ENCODE measurements at places on chromosomes 3 and 15. TPM values are rescaled to one million over a fixed set of nuclear protein-coding genes. Genes with fewer than 3 reads are reported as not detected.
A peak's percentile ranks its signal among the peaks of the same experiment; 100 is the strongest.

The SH2D7 gene
- total RNA-seq = not detected

The TGM4 gene
- not detected for total RNA-seq

The MINAR1 gene
- 0.76 TPM for total RNA-seq

The PYGO1 gene
- 15.4 TPM for total RNA-seq

The IGSF10 gene
- 5.7 TPM for total RNA-seq

The RPL29 gene
- total RNA-seq = 657 TPM

The GNAT1 gene
- total RNA-seq = not detected

The LYZL4 gene
- total RNA-seq = not detected

The PLEKHO2 gene
- 50.1 TPM for total RNA-seq

The ACKR4 gene
- 5.8 TPM for total RNA-seq

The IL16 gene
- total RNA-seq = 21.8 TPM

- no peak for DNase-seq
These were observed 29.1 kb downstream of the SLC6A6 start for GRCh38 chr3:14431452-14431916.

GRCh38 chr15:67946701-67947100, 106.9 kb upstream of the RNU6-1 start:
- no peak for DNase-seq

DNA sequence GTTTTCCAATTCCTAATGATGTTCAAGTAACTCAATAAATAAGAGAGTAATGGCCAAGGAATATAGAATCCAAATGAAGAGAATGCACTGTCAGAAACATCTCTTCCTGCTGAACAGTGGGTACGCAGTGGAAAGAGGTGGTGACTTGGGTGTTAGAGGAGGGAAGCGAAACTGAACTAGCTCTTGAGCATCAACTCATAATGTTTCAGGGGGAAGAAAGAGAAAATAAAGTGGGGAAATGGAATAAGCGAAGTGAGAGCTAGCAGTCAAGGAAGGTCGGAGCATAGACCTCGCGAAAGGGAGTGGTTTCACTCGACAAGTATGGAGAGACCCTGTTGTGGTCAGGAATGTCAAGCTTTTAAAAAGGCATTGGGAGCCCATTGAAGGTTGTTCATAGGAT, 309.5 kb downstream of the GAP43 start:
- DNase-seq = no peak

DNA sequence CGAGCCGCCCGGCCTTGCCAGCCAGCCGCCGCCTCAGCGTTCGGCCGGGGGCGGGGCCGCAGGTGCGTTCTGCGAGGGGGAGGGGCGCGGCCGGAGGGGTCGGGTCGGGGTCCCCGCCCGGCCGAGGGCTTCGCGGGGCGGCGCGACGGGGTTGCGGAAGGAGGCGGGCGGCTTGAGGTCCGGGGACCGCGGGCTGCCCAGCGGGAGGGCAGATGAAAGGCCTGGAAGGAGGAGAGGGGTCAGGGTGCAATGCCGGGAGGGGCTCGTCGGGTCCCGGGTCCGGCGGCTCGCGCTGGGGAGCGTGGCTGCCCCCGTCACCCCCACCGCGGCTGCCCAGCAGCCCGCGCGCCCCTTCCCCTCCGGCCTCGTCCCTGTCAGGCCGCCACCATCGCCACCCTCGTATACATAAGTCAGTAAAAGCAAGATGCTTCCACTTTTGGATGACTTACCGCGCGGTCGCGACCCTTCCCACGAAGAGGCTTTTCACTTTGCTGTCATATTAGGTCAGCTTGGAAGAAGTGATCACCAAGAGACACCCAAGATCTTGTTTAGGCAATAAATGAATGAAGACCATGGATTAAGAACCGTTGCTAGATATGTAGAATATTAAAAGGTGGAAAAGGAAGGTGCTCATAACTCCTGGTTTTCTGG, 620 bp upstream of the ANP32A start:
- no peak for DNase-seq

DNA sequence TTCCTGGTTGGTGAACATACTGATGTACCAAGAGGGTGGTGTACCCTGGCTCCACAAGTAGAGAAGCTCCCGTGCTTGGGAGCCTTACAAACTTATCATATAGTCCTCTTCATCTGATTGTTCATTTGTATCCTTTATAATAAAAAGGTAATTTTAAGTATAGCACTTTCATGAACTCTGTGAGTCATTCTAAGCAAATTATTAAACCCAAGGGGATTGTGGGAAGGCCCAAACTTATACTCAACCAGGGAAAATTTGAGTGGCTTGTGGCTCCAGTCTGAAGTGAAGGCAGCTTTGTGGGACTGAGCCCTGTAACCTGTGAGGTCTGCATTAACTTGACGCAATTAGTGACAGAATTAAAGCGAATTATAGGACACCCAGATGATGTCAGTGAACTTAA, 29.0 kb downstream of the TTBK2 start:
- DNase-seq = no peak

DNA sequence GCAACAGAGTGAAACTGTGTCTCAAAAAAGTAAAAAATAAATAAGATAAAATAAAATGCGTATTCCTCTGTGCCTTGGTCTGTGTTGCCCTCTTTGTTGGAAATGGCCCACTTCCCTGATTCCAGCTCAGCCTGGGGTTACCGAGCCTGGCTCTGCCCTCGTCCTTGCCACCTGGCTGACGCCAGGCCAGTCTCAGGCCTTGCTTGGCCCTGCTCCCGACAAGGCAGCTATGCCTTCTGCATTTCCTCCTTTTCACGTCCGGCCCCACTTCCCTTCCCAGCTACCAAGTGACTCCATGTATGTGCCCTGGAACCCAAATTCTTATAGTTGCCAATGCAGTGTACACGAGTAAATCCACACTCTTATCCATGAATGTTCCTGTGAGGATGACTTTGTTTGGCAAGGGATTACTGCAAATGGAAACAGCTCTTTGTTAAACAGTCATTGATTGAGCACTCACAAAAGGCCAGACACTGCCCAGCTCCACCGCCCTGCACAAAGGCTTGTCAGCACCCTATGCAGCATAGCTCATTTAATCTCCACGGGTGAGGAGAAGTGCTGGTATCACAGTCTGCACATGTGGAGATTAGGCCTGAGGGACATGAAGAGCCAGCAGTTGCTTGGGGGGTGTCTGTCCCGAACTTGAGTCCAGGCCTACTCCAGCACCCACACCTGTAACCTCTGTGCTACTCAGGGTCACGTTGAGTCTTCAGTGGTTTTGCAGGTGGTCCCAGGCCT, 25.1 kb downstream of the SPSB4 start:
- no peak for DNase-seq

DNA sequence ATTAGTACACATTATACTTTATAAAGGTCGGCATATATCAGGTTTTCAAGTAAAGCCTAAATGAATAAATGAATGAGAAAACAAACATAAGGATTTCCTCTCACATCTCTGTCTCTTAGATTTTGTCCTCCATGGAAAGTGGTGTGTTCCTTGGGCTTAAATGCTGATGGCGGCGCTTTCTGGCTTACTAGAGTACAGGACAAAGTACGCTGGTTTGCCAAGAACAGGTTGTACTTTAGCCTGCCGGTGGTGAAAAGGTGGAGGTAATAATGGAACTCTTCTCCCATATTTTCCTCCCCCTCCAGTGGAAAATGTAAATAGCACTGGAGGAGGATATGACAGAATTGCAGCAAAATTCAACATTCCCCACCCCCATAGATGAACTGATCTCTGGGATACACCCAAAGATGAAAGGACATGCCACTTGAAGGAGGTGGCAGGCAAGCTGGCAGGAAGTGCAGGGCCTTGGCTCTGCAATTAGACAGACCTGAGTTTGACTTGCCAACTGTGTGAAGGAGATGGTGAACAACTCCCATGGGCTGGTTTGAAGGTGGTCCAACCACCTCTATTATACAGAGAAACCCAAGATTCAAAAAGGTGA, 29.3 kb downstream of the CEP152 start:
- DNase-seq = no peak

DNA sequence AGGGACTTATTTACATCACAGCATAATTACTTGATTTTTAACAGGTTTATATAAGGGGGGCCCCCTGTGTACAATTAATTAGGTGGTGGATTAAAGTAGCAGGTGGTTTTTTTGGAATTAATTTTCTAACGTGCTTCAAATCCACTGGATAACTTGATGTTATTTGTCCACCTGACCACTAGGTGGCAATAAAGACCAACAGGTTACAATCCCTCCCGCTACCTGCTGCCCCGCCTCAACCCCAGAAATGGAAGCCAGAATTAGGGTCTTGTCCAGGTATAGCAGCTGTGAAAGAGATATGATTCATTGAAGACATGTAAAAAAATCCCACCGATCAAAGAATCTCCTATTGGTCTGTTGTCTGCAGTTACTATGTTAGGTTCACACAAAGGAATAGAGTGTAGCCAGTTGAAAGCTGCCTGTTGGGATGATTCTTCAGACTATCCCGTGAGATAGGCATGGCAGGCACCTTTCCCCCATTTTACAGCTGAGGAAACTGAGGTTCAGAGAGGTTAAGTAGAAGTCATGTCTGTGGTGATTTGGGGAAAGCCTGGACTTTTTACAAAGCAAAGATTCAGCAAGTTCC, 44.0 kb downstream of the MFSD1 start:
- no peak for DNase-seq

DNA sequence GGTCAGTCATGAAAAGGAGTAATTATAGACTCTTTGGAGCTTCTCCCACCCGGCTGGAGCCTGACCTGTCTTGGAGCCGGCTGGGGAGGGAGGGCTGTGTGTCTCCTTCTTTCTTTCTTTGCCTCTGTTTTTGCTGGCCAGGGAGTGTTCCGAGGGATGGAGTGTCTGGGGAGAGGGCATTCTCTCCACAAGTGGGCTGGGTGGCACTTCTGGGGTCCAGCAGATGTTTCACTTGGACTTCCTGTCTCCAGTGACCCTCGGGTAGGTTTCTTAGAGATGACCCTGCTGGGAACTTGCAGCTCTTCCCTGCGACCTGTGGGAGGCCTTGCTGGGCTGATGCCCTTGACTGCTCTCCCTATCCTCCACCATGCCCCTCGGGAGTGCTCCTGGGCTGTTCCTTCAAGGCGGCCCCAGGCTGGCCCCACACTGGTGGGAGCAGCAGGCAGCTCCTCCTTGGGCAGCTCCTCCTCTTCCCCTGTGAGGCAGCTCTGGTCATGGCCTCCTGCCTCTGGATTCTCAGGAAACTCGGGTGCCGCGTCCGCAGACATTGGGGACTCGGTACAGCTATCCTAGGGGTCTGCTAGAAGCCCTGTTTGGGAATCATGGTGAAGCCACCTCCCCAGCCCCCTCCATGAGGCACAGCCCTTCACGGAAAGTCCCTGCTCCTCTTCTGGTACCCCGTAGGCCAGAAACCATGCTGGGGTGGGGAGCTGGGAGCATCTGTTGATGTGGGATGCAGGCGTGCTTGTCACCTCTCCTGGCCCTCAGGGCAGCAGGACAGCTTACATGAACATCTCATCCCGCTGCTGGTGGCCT, 44.9 kb downstream of the APBA2 start:
- DNase-seq = peak; percentile 72

DNA sequence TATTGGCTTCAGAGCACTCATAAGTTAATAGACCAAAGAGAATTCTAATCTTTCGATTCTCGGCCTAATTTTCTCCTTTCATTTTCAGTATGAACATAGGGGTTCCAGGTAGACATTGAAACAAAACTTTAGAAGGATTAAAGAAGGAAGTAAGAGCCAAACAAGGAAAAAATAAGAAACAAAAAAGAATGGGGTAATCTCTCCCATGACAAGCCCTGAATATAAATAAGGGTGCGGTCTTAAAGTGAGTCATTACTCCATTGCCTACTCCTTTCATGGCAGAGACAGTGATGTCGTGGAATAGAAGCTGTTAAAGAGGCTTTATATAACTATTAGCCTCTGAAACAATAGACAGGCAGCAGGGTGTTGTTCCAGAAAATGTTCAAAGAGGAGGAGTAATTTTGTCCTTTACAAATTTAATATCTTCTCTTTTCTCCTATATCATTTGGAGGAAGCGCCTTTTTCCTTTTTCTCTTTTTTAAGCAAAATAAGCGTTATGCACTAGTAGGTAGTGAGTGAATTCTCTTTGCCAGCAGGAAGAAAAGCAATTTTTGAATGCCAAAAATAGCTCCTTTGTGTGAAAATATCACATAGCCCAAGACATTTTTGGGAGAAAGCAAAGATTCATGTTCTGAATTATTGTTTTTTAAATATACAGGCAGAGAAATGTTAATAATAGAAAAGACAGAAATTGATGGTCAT, 607.9 kb upstream of the KCNMB2 start:
- no peak for DNase-seq

DNA sequence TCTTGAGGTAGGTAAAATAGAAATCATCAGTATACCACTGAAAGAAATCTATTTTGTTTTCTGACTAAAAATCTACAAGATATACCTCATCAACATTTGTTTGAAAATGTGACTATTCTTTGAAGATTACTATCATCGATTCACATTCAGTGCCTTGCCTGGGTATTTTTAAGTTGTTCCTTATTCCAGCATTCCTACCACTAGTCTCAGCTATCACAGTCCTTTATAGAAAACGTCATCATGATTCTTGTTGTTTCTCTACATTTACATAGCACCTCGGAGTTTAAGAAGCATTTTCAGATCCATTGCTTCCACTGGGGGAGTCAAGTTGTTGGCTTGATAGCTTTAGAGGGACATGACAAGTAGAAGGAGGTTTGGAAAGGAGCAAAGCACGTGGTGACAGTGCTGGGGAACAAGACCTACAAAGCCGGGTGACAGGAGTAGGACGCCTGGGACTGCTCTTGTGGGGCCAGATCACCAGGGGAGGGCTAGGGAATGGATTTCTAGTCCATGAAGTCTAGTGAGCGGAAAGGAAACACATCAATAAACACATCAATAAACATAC, 61.5 kb downstream of the HES1 start:
- no peak for DNase-seq

GRCh38 chr3:25677121-25677520, 12.4 kb upstream of the TOP2B start:
- DNase-seq = no peak

DNA sequence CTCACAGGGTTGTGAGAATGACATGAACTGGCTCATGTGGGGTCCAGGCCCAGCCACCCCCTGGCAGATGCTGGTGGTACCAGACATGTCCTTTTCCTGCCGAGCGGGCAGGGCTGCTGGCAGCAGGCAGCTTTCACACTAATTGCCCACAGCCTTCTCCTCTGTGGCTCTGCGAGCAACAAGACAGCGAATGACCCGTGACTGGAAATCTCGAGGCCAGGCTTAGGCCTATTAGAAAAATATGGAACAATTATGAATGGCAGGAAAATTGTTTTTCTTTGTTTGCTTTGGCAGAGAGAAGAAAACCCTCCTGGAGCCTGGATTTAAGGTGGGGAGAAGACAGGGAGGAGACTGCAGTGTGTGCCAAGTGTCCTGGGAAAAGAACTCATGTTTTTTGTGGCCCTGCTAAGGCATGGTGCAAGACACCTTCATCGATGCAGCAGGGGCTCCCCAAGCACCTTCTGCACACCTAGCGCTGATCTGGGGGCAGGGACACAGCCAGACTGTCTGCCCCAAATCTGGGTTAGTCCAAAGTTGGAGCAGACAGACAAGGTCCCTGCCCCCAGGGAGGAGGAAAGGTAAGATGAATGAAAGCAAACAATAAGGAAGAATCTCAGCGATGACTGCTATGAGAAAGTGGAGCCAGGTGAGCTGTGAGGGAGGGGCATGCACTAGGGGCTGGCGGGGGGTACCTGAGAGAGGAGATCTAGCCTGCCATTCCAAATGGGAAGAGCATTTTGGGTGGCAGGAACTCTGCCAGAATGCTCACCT, 193.8 kb upstream of the TLE3 start:
- no peak for DNase-seq
